Activated CD8-positive, alpha-beta memory T cell treated with anti-CD3 and anti-CD28 coated beads for 1 hour (primary cell): ENCODE measurements at places on chromosomes 5 and 9.

DNA sequence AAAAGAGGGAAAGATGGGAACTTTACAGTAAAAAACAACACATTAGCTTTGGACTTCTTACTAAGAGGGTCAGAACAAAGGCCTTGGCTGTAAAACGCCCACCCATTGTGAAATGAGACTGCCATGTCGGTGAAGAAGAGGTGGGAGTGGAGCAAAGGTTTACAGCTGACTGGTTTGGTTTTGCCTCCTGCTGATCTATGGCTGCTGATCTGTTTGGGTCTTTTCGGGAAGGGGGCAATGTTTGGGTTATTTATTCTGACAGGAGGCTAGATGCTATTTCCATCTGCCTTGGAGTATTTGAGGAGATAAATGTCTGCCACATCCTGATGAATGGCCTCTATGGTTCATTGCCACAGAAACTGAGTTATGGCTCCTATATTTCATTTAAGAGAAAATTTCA is 408.7 kb downstream of the TLE4 start:
- no peak for DNase-seq

DNA sequence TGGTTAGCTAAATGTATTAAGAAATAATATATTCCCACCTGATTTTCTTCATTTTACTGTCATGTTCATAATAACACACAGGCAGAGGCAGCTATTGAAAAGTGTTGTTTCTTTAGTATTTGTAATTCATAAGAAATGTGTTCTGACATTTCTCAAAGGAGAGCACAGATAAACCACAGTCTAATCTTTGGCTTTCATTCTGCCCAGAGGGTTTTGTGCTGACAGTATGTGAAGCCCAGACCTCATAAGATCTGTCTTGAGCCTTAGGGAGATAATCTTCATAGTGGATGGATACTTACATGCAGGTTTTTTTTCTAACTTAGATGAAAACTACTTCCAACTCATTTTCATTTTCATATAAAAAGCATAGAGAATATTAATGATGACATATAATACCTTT is 206.1 kb downstream of the CHSY3 start:
- no peak for DNase-seq

DNA sequence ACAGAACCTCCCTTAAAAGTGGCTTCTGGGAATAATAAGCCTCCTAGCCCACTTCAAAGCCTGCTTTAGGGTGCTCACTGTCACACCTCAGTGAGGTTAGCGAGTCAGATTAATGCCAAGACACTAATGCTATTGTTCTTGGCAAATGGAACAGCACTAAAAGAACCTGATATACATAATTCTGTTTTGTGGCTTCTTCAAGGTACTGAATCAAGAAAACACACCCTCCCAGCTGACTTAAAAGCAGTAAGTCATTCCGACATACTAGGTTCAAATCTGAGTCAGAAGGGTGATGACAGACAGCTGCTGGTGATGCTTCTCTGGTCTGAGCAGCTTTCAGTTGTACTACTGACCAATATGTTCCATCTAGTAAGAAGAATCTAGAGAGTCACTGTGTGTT is 121.6 kb downstream of the OXCT1 start:
- DNase-seq = no peak

- DNase-seq = no peak
Measured at GRCh38 chr9:36074870-36075532, 38.3 kb downstream of the RECK start.

GRCh38 chr5:164277720-164278119 is 772.3 kb downstream of the MAT2B start:
- DNase-seq = no peak

DNA sequence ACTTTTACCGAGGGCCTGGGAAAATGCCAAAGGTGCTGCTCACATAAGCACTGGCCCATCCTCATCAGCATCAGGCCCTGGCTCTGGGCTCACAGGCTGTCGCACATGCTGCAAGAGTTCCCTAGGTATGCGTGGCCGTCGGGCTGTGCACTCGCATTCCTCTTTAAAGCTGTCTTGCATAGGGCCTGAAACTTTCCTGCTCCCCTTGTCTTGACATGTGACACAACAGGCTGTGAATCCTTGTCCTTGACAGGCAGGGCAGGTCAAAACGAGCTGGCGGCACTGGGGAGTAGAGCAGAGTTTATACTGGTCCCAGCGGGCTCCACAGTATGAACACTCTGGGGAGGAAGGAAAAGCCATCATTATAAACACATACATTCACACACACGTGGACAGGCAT is 30.7 kb downstream of the TSTD2 start:
- no peak for DNase-seq

DNA sequence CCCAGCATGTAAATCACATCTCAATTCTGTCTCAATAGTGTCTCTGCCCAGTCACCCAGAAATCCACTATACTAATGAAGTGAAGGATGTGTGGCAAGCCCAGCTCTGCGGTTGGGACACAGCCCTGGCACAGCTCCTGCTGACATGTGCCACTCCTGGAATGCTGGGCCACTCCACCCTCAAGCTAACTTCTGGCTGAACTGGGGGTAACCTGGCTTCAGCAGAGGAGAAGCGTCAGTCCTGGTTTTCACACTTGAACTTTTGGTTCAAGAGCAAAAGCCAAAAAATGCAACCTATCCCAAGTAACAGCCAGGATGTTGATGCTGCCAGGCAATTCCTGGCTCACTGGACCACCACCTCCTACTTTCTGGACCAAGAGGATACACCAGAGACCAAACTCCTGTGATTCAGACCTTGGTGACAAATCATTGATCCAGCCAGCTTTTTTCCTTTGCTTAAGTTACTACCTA is 86.4 kb downstream of the ARRDC3 start:
- DNase-seq = no peak

- DNase-seq = no peak
Measured at GRCh38 chr9:135906291-135907005, 898 bp downstream of the CAMSAP1 start.

GRCh38 chr9:656926-657568 is 184.4 kb upstream of the DMRT1 start:
- DNase-seq = no peak

GRCh38 chr5:111699976-111700375 is 57.0 kb downstream of the NREP start:
- DNase-seq = no peak

DNA sequence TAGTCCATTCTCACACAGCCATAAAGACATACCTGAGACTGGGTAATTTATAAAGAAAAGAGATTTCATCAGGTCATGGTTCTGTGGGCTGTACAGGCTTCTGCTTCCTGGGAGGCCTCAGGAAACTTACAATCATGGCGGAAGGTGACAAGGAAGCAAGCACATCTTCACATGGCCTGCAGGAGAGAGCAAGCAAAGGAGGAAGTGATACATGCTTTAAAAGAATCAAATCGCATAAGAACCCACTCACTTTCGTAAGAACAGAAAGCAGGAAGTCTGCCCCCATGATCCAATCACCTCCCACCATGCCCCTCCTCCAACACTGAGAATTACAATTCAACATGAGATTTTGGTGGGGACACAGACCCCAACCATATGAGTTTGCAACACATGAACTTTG is 5.1 kb upstream of the FBXO38 start:
- DNase-seq = no peak

GRCh38 chr5:36494841-36495601 is 111.4 kb upstream of the SLC1A3 start:
- no peak for DNase-seq

- DNase-seq = no peak
Measured at GRCh38 chr5:20680718-20681302, 692.8 kb upstream of the CDH18 start.

GRCh38 chr5:113891491-113891890 is 378.0 kb downstream of the YTHDC2 start:
- DNase-seq = no peak
